ENCODE measurements at places on chromosomes 3 and 15. TPM values are rescaled to one million over a fixed set of nuclear protein-coding genes. Genes with fewer than 3 reads are reported as not detected.

- no peaks in the 10 kb centered on the region for H3K4me1 ChIP-seq
- no peak for DNase-seq
- H3K27ac ChIP-seq: no peak overlapping the region
- H3K4me3 ChIP-seq: no peak overlapping the region
- H3K27me3 ChIP-seq: peaks cover 3% of the 10 kb centered on the region
Observed at GRCh38 chr15:42001236-42001635, 19.6 kb downstream of the PLA2G4E start.

DNA sequence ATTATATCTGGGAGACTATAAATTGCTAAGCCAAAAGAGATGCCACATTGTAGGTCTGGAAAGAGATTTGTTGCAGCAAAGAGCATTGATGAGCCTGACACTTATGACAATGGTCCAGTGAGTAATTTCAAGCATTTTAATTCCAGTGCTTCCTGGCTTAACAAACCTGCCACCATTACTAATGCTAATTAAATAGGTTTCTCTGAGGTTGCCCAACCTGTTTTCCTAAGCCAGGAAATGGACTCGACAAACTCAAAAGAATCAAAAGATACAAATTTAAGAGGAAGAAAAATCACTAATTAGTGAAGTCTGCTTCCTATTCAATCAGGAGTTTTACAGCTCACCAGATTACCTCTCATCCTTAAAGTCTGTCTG lies 36.7 kb upstream of the CTDSPL start:
- no peaks in the 10 kb centered on the region for H3K27me3 ChIP-seq
- no peak overlapping the region for H3K27ac ChIP-seq
- H3K4me3 ChIP-seq: no peak overlapping the region
- no peak for DNase-seq
- no peaks in the 10 kb centered on the region for H3K36me3 ChIP-seq
- H3K4me1 ChIP-seq: peaks cover 2% of the 10 kb centered on the region

- no peaks in the 10 kb centered on the region for H3K4me1 ChIP-seq
- no peak overlapping the region for H3K4me3 ChIP-seq
- H3K27ac ChIP-seq: no peak overlapping the region
- peaks cover under 1% of the 10 kb centered on the region for H3K27me3 ChIP-seq
Observed at GRCh38 chr15:98614681-98615080, 33.7 kb upstream of the IGF1R start.

DNA sequence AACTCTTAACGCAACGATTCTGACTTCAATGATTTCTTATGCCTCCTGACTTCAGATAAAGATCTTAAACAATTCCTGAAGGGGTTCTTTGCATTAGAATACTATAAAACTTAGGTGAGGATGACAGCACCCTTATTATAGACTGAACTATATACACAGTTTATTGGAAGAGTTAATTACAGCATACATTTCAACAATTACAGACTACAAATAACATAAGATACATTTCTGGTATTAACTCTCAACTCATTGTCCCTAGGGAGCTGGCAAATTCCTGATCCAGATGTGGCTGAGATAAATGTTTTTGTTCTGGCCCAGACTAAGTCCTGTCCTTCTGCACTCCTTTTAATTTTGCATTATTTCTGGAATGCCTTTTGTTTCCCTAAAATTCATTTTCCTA lies 155.5 kb upstream of the TMC3 start:
- no peak for DNase-seq
- no peaks in the 10 kb centered on the region for H3K27me3 ChIP-seq
- H3K36me3 ChIP-seq: no peaks in the 10 kb centered on the region
- peaks cover 3% of the 10 kb centered on the region for H3K4me1 ChIP-seq
- no peak overlapping the region for H3K27ac ChIP-seq

GRCh38 chr3:102715030-102715697 lies 280.3 kb downstream of the ZPLD1 start:
- H3K4me1 ChIP-seq: peaks cover 2% of the 10 kb centered on the region
- H3K27me3 ChIP-seq: no peaks in the 10 kb centered on the region
- H3K4me3 ChIP-seq: no peak overlapping the region
- DNase-seq: no peak
- H3K36me3 ChIP-seq: no peaks in the 10 kb centered on the region
- H3K27ac ChIP-seq: no peak overlapping the region

- H3K27ac ChIP-seq: no peak overlapping the region
- peaks cover 5% of the 10 kb centered on the region for H3K36me3 ChIP-seq
- H3K27me3 ChIP-seq: peaks cover 2% of the 10 kb centered on the region
Observed at GRCh38 chr3:107938143-107938542, 152.7 kb downstream of the CD47 start.

DNA sequence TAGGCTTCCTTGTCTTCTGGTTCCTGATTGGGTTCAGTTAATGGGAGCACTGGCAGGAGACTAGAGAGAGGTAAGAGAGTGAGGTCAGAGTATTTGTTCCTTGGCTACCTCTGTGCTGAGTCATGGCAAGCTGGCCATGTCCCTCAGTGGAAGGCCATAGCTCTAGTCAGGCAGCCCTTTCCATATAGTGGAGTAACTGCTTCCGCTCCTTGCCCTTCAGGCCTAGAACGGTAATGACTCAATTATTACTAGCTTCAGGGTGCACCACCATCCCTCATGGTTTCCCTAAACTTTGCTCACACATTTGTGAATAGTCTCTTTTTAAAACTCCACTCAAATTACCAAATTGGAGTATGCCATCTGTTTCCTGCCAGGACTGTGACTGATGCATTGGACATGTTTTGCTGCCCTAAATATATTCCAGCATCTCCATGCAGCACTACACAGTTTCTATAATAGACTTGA lies 10.5 kb upstream of the ANO10 start:
- H3K4me3 ChIP-seq: no peak overlapping the region
- H3K36me3 ChIP-seq: peaks cover 4% of the 10 kb centered on the region
- H3K27me3 ChIP-seq: peaks cover 3% of the 10 kb centered on the region
- H3K27ac ChIP-seq: no peak overlapping the region
- DNase-seq: no peak

DNA sequence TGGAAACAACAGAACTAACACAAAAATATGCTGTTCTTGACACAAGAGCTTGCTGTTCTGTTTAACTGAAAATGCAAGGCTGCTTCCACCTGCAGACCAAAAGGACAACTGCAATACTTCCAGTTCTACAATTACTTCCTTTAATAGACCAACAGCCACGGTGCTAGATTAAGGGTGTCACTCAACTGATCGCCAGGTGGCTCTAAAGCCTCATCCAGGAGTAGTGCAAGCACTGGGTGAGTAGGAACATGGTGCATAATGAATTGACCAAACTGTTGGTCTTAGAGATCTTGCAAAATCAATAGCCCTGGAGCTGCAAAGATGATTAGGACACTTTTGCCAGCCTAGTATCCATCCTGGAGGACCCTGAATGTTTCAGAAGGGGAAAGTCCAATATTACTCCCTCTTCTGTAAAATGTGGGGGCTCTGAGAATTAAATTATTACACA lies 3.6 kb upstream of the CLDN16 start:
- H3K27me3 ChIP-seq: peaks cover 1% of the 10 kb centered on the region
- no peaks in the 10 kb centered on the region for H3K36me3 ChIP-seq
- no peaks in the 10 kb centered on the region for H3K4me1 ChIP-seq
- no peak overlapping the region for H3K27ac ChIP-seq
- H3K4me3 ChIP-seq: no peak overlapping the region
- DNase-seq: no peak

RYR3 gene
- 7.4 TPM for total RNA-seq

All from glutamatergic neuron (in vitro differentiated cells).